ENCODE measurements at places on chromosomes 11 and 22.

DNA sequence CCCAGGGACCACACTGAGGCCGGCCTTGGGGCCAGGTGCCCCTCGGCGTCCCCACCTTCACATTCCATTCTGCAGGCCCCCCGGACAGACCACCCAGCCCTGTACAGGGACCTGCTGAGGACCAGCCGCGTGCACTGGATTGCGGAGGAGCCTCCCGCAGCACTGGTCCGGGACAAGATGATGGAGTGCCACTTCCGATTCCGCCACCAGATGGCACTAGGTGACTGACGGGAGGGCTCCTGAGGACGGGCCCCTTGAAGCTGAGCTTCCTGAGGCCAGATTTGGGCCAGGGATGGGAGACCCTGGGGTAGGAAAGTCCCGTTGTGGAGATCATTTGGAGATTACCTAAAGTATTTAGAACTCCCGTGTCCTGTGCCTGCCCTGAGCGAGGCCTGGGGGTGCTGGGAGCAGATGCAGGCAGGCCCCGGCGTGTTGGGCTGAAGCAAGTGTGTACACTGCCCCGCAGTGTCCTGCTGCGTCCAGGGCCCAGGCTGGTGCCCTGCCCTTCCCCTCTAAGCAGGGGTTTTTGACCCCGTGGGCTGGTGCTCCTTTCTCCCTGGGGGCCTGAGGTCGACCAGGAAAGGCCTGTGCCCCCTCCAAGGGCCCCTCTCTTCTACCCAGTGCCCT is 20.0 kb downstream of the TRMU start:
- peak; percentile 43 for DNase-seq

DNA sequence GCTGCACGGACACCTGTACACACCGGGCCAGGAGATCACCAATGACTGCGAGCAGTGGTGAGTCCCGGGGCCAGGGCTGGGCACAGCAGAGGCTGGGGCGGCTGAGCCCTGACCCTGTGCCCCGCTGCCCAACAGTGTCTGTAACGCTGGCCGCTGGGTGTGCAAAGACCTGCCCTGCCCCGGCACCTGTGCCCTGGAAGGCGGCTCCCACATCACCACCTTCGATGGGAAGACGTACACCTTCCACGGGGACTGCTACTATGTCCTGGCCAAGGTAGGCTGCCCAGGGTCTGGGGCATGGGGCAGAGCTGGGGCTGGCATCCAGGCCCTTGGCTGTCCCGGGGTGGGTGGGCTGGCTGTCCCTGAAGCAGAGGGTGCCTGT is 7.7 kb downstream of the MUC2 start:
- no peak for DNase-seq

DNA sequence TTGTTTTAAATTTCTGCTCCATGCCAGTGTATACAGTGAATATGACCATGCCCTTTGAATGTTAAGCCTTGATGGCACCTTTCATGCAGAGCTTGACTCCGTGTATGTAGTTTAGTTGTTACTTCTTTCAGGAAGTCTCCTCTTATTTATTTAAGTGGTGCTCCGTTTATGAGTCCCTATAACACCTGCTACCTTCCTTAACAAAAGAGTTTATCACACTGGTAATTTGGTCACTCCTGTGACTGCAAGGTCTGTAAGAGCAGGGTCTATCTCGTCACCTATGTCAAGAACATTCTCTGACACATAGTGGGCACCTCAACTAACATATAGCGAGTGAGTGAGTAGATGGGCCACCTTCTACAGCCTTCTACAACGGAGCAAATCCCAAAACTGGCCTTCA is 152.5 kb downstream of the CCDC34 start:
- DNase-seq: no peak

- no peak for DNase-seq
Observed at GRCh38 chr11:86722748-86723147, 50.3 kb upstream of the ME3 start.

DNA sequence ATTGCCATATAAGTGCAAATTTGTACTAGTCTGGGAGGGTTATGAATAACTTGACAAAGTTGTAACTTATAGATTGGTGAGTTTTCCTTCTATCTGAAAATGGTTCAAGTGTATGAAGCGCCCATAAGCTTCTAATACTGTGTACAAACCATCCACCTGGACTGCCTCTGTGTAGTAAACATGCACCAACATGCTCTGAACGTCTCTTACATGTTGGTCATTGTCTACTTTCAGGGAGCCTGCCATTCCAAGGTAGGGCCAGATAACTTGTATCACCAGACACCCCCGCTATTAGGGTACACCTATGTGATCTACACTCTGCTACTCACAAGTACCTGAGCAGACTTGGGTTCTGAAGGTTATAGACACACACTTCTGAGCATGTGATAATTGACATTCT is 735.5 kb upstream of the API5 start:
- DNase-seq: no peak

GRCh38 chr11:41947392-41947791 is 487.9 kb upstream of the LRRC4C start:
- DNase-seq: no peak

- DNase-seq: no peak
Observed at GRCh38 chr22:27684901-27685300, 116.7 kb downstream of the MN1 start.
